ENCODE measurements at places on chromosomes 4 and X. TPM values are rescaled to one million over a fixed set of nuclear protein-coding genes. Genes with fewer than 3 reads are reported as not detected.

The FRMD7 gene
- total RNA-seq, result not detected

GRCh38 chrX:108064613-108065012, 19.7 kb downstream of the VSIG1 start:
- DNase-seq, result no peak

DNA sequence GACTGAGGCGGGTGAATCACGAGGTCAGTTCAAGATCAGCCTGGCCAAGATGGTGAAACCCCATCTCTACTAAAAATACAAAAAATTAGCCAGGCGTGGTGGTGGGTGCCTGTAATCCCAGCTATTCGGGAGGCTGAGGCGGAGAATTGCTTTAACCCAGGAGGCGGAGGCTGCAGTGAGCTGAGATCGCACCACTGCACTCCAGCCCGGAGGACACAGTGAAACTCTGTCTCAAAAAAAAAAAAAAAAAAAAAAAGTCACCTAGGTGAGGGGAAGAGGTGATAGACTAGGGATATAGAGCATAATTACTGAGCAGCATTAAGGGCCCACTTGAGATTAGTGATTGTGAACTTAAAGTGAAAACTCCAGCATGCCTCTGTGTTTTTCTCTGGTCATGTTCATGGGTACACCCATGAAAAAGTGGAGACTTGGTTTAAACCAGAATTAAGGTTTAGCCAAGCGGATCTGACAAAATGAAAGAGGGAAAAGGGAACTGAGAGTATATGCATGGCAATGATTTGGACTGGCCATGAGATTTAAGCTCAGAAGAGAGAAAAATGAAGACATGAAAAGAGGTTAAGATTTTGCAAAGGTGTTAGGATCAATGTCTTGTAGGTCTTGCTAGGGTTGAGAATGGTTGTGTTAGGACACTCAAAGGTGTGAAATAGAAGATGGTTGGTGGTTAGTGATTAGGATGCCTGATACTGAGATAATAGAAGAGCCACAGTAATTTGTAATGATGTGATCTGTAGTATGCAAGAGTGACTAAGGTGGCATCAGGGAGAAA, 105.0 kb downstream of the RAB28 start:
- no peak for DNase-seq

The DKK2 gene
- not detected for total RNA-seq

DNA sequence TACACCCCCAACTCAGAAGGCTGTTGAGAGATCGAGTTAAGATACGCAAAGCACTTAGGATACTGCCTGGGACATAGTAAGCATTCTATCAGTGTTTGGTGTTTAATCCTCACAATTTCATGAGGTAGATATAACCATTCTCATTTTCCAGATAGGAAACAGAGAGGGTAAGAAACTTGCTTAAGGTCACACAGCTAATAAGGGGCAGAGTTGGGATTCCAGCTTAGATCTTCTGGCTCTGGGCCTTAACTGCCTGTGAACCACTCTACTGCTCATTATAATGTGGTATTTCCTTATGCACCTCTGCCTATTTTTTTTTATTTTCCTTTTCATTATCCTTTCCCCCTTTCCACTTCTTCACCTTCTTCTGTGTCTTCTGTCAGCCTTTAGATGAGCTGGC, 242.2 kb upstream of the ANXA3 start:
- DNase-seq, result no peak

GRCh38 chrX:151688695-151689094, 6.6 kb upstream of the PRRG3 start:
- no peak for DNase-seq

- no peak for DNase-seq
Observed at GRCh38 chr4:124428648-124429047, 283.9 kb downstream of the ANKRD50 start.

The SPANXC gene
- 2.7 TPM for total RNA-seq
